Skin of body (tissue), 3 donors: ENCODE measurements at places on chromosomes 7 and 10. TPM values are rescaled to one million over a fixed set of nuclear protein-coding genes. Genes with fewer than 3 reads are reported as not detected.

Gene PDE6C
- total RNA-seq, result not detected

Gene SH2B2
- 2.0 TPM for total RNA-seq

Gene ITGB8
- total RNA-seq, result 27.1 TPM

Gene SLIT1
- total RNA-seq, result 0.59 TPM

Gene TMEM236
- 0.69 TPM for total RNA-seq

Gene TTYH3
- 28.3 TPM for total RNA-seq

Gene GPR146
- total RNA-seq, result 9.3 TPM

GRCh38 chr10:7734821-7735220 lies 31.7 kb downstream of the ITIH2 start:
- DNase-seq, result no peak

DNA sequence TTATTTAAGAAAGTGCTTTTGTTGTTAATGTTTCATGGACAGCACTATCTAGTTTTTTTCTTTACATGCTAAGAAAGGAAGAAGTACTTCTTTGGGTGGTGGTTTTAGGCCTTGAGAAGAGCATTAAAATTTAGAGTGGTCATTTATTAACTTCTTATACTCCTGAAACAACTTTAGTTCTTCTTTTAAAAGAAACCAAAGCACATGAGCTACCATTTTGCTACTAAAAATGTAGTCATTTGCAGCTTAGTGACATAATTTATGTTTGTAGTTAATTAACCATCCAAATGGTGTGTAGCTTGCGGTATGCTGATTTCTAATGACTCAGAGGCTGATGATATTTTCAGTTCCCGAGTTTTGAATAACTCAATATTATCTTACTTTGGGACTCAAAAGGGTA lies 207.5 kb downstream of the BBS9 start:
- DNase-seq, result no peak

DNA sequence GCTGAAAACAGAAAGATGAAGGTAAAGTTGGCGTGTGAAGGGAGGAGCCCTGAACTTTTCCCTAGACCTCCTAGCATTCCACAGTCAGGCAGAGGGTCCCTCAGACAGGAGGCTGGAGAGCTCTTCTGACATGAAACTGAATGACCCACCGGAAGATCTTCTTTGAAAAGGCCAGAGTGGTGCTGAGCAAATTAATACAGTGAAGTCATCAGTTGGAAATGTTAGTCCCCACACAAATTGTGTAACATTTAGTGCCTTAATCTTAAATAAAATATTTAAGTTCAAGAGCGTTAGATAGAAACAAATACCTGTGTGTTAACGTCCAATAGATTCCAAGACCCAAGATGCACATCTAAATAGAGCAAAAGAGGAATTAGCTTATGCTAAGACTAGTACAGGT lies 49.0 kb upstream of the WNT16 start:
- no peak for DNase-seq

DNA sequence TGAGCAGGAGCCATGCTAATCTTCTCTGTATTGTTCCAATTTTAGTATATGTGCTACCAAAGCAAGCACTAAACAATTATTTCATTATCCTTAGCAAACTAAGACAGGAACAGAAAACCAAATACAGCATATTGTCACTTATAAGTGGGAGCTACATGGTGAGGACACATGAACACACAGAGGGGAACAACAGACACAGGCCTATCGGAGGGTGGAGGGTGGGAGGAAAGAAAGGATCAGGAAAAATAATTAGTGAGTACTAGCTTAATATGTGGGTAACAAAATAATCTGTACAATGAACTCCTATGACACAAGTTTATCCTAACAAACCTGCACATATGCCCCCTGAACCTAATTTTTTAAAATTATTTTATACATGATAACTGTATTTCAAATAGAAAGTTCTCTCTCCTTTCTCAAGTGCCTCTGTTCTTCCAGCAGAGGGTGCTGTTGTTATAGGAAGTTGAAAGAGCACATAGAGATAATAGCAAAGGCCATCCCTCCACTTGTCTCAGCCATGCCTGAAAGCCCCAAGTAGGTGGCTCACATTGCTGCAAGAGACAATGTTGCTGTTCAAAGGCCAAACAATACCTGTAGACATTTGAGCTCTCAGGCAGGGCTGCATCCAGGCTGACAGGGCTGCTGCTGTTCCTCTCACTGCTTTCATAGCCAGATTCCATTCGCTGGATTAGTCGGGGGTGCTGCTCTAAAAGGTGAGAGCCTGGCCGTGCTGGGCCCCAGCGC lies 33.4 kb upstream of the PPP3CB start:
- DNase-seq, result peak; percentile 37

GRCh38 chr7:47896809-47897423 lies 51.4 kb downstream of the PKD1L1 start:
- DNase-seq, result no peak

DNA sequence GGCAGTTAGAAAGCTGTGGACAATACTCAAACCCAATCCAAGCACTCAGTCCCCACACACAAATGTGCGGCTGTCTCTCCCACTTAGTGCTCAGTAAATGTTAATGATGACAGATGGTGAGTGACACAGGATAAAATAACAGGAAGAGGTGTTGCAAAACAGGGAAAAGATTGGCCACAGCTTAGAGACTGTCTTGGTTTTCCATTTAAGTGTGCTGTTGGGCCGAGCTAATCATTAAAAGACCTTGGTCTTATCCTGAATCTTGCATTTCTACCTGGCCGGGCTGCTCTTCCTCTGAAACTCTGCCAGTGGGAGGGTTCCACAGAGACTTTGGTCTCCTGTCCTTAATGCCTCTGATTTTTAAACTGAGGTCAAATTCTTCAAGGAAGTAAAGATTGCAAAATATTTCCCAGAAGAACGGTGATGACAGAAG lies 113.1 kb upstream of the RNF32 start:
- no peak for DNase-seq

GRCh38 chr7:30366606-30367005 lies 82.2 kb downstream of the ZNRF2 start:
- DNase-seq, result no peak

DNA sequence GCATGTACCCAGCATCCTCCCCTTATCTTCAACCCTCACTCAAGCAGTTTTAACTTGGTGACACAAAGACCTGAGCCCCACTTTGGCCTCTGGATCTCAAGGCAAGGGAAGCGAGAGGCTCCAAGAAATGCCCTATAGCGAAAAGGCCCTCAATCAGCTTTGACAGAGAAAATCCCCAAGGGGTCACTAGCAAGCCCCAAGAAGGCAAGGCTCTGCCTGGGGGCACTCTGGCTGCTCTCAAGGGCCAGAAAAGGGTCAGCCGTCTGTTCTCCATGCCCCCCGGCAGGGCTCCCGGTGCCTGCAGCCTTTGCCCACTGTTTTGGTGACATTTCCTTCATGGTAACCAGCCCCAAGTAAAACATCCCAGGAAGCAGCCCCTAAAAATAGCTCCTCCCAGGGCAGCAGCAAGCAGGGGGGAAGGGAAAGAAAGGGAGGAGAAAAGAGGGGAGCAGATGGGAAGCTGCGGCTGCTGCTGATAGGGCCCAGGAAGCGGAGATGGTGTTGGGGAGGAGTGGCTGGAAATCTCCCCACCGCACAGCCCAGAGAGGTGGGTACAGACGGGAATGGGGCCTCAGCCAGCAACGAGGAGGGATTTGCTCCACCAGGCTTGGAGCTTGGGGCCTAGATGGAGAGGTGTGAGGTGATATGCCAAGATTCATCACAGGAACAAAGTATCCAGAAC lies 7.1 kb downstream of the CAMK2G start:
- DNase-seq, result peak; percentile 13

DNA sequence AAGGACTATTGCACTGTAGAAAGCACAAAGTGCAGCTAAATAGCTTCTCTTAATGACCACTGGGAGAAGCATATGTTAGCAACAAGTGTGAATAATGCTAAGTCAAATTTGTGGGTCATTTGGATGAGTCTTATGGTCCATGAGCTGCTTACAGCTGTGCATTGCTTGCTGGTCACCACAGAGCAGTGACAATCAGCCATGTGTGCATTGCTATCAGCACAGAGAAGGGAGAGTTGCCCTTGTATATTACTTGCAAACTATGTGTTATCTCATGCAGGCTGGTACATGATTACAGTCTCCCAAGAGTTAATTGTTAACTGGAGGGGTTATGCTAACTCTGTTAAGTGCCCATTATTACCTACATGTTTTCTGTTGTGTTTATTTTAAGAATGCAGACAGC lies 25.7 kb downstream of the MRPS33 start:
- no peak for DNase-seq

DNA sequence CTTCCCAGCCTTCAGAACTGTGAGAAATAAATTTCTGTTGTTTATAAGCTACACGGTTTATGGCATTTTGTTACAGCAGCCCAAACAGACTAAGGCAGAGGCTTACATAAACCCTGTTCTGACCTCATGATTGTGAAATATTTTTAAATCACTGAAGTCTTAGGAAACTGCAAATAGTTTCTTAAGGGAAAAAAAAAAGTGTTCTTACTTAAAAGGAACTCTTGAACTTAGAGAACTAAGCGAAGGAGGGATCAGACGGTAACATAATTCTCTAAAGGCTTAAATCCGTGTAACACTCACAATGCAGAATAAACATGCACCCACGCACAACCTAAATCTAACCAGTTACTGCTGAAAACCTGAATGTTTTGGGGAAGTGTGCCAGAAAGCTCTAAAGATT lies 749.1 kb upstream of the LRRTM3 start:
- DNase-seq, result no peak

DNA sequence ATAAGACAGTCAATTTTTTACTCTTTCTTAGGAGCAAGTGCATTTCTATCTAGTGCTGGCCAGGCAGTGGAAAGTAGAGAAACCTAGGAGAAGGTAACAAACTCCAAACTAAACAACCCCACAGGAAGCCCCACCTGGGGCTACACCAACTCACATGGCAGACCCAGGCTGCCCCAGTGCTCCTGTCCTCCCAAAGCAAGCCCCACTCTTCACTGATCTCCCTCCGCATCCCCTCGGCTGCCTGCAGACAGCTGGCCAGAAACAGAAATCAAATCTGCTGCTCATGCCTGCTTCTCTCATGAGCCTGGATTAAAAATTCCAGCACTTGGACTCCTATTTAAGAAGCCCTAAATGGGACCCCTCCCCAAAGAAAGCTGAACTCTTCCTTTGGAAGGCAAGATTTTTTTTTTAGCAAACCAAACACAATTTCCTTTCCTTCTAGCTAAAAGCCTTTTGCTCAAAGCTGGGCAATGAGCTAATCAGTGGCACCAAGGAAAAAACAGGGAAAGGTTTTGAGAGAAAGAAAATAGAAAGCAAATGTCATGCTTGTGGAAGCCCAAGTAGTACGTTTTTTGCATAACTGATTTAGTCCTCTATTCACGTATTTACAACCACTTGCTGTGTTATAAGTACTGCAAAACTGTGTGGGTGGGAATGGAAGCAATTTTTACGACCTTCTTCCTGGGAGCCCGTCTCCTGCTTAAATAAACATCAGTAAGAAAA lies 10.8 kb downstream of the PDE1C start:
- DNase-seq, result no peak

GRCh38 chr10:59617996-59618395 lies 91.7 kb downstream of the SLC16A9 start:
- no peak for DNase-seq

DNA sequence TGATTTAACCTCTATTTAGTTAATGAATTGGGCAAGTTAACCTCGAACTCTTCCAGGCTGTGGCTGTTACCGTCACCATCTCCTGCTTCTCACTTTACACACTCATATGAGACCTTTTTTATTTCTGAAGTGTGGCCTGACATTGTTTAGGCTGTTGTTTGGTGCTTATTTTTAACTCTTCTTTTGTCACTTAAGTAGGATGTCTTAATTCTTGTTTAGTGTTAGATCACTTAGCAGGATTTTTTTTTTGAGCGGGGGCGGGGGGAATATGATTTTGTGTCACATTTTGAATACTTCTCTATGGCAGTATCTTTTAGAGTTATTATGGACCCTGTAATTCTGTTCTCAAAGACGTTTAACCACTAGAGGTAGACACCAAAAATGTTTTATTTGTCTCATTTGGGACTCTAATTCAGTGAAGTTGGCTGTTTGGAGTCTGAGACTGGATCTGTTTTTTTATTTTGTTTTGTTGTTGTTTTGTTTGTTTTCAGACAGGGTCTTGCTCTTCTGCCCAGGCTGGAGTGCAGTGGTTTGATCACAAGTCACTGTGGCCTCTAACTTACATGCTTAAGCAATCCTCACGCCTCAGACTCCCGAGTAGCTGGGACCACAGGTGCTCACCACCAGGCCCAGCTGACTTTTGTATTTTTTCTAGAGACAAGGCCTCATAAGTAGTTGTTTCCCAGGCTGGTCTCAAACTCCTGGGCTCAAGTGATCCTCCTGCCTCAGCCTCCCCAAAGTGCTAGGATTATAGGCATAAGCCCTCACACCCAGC lies 73.5 kb downstream of the CUX1 start:
- no peak for DNase-seq

- no peak for DNase-seq
Observed at GRCh38 chr10:6269432-6269831, 66.7 kb downstream of the PFKFB3 start.

GRCh38 chr7:113412410-113412809 lies 294.1 kb upstream of the SMIM30 start:
- DNase-seq, result no peak

DNA sequence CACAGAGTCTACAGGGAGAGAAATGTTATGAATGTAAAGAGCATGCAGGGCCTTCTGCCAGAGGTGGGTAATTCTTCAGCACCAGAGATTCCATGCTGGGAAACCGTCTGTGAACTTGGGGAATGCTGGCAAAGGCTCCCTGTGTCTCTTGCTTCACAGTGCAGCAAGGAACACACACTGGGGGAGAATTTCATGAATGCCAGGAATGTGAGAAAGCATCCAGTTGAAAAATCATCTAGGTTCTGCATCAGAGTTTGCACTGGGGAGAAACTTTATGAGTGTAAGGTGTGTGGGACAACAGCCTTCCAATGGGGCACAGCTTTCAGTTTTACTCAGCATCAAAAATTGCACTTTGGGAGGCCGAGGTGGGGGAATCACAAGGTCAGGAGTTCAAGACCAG lies 224.3 kb upstream of the IGFBP3 start:
- DNase-seq, result no peak

DNA sequence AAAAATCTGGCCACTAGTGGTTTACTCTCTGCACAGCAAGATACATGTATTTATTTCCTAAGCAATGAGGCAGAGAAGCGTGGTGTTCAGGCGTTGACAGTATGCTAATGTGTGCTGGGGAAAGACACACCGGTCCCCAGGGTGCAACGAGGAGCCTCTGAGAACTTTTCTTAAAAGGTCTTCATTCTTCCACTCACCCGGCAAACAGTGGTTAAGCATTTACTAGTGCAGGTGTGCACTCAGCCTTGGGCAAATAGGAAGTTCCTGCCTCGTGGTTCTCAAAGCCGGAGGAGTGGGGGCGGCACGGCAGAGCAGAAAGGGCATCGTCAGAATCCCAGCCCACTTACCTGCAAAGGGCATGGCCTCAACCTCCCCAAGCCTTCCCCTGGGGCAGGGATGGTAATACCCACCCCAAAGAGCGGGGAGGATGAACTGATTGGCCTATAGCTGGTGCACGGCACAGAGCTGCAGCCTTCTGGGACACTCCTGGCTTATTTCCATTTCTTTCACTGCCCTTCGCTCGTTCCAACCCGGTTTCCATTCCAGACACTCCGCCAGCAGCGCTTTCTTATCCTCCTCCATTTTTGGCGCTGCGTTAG lies 184.3 kb upstream of the CTBP2 start:
- no peak for DNase-seq
